ENCODE measurements at places on chromosomes 13 and 19.

GRCh38 chr13:112078879-112079531, 12.1 kb downstream of the SOX1 start:
- no peak for DNase-seq

DNA sequence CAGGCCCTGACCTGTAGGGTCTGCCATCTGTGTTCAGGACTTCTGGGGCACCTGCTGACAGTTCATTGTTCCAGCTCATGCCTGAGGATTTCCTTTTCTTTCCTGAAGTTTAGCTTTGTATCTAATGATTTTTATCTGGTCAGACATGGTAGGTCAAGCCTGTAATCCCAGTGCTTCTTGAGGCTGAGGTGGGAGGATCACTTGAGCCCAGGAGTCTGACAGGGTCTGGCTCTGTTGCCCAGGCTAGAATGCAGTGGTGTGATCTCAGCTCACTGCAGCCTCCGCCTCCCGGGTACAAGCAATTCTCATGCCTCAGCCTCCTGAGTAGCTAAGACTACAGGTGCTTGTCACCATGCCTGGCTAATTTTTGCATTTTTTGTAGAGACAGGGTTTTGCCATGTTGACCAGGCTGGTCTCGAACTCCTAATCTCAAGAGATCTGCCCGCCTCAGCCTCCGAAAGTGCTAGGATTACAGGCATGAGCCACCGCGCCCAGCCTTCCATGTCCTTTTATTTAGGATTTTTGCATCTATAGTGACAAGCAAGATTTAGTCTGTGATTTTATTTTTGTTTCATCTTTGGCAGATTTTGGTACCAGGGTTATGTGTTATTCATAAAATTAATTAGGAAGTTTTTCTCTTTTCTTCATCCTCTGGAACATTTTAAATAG, 33.2 kb downstream of the CHST8 start:
- DNase-seq: no peak

GRCh38 chr13:29481603-29482002, 113.9 kb downstream of the SLC7A1 start:
- no peak for DNase-seq

DNA sequence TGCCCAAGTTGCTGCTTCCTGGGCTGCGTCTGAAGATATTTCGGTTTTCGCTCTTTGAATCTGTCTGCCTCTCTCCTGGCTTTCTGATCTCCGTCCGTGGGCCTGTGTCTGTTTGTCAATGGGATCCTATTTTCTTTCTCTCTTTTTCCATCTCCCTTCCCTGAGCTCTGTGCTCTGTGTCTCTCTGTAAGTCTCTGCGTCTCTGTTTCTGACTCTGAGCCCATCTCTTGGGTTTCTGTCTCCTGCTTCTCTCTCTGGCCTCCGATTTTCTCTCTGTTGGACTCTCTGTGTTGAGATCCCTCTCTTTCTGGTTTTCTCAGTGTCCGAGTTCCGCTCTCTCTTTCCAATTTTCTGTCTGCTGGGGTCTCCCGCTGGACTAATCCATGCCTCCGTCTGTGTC, 1.7 kb downstream of the PRKCG start:
- no peak for DNase-seq

DNA sequence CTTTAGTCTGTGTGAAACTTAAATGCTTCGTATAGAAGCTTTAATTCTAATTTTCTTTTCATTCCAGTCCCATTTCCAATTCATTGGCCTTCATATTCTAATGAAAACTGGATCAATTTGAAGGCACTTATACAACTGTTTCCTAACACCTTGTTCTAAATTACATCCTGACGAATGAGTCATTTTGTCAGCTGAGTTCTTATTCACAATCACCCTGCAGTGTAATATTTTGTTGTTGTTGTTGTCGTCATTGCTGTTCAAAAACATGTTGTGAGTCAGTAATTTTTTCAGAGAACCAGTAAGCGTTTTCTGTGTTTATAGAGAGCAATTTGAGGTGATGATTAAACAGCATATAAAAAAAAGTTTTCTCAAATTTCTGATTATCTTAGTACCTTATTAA, 290.0 kb downstream of the PCDH9 start:
- no peak for DNase-seq

DNA sequence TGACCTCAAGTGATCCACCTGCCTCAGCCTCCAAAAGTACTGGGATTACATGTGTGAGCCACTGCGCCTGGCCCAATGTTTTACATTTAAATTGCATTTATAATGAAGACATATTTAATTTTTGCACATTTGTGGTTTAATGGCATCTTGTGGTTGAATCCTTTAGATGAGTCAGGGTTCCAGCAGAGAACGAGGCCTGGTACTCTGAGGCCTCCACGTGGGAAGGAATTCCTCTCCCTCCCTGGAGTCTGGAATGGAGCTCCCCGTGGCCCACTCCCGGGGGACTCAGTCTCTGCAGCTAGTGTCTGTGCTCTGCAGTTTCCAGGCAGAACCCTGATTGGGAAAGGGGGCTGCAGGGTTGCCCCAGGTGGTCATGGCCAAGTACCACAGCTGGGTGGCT, 24.2 kb downstream of the ZFR2 start:
- DNase-seq: no peak

DNA sequence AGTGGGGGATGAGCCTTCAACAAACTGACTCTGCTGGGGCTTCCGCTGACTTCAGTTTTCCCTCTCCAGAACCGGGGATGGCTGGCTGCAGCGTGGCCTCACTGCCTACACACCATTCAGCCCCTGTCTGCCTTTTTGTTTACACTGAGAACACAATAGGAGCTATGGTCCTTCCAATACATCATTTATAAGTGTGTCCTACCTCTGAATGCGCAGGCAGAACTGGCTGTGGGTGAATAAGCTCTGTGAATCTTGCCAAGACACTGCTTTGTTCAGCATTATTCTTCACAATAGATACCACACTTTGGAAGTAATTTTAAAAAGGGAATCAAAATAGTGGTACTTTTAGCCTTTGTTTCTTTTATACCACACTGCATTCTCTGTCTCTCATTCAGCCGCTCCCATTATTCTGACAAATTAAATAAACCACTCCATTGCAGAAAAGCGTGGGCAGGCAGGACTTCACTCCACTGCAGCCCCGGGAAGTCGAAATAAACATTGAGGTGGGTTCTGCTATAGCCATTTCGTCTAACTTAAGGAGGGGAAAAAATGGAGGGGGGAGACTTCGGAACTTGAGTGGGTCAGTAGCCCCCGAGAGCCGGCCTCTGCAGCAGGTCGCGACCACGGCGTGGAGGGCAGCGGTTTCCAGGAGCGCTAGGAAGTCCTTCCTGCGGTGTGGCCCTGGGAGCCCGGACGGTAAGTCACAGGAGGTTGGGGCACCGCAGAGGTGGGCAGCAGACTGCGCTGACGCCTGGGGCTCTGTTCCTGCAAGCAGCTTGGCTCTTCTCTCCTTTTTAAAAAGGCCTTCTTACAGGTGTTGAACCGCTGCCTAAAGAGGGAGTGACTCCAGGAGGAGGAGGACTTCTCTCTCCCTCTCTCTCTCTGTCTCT, 94.8 kb upstream of the SOX1 start:
- DNase-seq: no peak

GRCh38 chr19:38417544-38418506, 8.2 kb downstream of the RASGRP4 start:
- DNase-seq: no peak

DNA sequence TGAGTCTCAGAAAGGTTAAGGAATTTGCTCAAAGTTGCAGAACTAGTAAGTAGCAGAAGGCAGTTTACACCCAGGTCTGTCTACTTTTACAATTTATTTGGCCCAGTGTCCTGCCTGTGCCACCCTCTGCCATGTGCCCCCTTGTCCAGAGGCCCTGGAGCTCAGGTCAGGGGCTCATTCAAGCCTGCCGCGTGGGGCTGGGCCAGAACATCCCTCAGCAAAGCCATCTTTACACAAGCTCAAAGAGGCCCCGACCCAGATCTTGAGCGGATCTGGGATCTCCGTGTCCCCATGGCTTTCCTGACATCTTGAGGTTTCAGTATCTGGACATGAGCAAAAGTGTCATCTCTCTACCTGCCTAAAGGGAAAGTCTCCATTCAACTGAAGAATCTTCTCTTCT, 76.4 kb upstream of the VSTM2B start:
- no peak for DNase-seq

GRCh38 chr19:6668691-6669090, 1.3 kb downstream of the TNFSF14 start:
- no peak for DNase-seq

DNA sequence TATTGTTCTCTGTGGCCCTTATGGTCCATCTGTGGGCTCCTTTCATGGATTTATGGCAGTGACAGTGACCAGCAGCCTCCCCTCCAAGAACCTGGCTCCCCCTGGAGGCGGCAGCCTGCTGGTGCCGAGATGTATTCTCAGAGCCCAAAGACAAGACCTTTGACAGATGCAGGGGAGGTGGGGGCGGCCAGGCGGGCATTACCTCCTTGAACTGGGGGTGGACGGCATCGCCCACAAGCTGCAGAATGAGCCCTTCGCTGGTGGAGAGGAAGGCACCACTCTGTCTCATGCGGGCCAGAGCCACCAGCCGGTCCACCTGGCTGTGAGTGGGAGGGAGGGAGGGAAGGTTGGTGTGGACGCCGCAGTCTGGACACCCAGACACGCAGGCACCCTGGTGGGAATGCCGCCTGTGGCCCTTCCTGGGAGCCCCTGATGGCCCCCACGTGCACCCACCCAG, 6.6 kb downstream of the ISOC2 start:
- DNase-seq: no peak

DNA sequence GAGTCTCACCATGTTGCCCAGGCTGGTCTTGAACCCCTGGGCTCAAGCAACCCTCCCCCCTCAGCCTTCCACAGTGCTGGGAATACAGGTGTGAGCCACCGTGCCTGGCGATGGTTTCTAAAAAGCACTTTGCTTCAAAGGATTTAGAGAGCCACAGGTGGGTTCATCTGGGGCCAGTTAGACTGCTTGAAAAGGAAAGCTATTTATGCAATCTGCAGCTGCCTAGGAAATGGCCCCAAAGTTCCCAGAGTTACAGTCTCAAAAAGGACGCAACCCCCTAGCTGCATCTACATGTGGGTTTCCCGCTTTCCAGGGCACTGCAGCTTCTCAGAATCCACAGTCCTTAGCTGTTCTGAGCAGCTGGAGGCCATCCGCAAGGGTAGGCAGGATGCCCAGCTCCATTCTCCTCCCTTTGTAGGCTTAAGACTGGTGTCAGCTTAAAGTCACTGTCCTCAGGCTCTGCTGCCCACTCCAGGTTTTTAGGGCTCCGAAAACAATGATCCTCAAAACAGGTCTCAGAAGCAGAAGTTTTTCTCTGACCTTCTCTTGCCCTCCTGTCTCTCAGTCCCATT, 41.4 kb downstream of the ZNF823 start:
- DNase-seq: no peak

- DNase-seq: peak; percentile 88
These were observed 24.2 kb downstream of the KEAP1 start for GRCh38 chr19:10478903-10479384.
